ENCODE measurements at places on chromosomes 11 and 22.
A peak's percentile ranks its signal among the peaks of the same experiment; 100 is the strongest.

DNA sequence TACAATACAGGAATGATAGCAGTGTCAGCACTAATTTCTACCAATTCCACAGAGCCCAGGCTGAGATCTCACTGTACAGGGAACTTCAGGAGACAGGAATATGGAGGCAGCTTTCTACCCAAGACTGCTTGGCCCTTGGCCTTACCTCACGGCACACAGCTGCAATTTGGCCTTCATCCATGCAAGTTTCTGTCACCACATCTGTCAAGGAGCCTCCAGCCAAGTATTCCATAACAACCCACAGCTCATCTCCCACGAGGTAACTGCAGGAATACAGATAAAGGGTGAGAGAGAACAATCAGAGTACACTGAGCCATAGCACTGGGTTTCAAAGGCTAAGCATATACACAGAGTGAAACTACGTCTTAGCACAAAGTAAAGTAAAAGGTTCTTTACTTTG, 39.0 kb upstream of the GDPD4 start:
- DNase-seq: no peak

DNA sequence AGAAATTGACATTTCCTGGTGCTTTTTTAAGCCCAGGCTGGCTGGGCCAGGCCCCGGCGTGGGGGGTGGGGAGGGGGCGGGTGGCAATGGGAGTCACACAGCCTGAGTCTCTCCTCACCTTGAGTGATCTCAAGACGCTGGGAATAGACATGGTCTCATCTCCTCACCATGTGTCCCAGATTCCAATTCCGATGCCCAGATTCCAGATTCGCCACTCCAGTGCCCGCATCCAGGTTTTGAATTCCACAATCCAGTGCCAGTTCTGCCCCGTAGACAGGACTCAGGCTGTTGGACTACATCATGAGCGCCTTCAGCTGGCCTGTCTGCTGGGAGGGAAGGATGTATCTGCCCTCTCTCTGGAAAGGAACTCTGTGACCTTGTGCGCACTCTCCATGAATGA, 19.1 kb downstream of the KCNC1 start:
- DNase-seq: no peak

DNA sequence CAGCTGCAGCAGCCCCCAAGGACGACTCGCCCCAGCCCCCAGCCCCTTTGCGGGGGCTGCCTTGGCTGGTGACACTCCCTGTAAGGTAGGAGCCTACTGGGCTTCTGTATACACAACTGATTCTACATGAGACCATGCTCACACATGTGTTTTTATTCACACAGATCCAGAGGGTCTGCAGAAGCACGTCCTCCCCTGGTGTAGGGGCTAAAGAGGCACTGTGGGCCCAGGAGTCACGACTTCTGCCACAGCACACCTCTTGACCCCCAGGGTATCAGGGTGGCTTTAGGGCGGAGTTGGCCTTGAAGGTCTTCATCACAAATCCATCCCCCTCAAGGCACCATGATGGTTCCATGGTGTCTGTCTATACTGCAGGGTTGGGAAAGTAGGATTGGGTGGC, 931.2 kb downstream of the TBC1D22A start:
- DNase-seq: no peak

DNA sequence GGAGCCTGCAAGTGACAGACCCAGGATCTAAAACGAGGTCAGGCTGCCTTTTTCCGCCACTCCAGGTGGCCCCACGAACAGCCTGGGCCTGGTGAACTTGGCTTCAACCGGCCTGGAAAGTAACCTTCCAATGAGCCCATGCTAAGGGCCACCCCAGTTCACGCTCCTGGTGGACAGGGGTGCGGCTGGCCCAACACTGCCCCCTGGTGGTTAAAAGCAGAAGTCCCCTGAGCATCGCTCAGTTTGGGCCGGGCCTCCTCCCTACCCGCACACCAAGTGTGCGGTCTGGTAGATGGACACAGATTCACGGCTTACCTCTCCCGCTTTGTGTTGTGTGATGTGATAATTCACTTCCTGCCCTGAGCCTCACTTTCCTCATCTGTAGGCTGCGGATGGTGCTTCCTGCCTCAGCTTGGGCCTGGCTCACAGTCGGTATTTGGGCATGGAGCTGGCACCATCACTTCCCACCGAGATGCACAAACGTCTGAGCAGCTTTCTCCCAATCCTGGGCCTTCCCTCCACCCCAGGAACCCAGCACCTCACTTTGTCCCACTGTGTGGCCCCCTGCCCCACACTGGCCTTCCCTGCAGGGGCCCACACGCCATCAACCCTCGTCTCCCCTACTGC, 13.7 kb upstream of the SEC14L3 start:
- peak; percentile 31 for DNase-seq

DNA sequence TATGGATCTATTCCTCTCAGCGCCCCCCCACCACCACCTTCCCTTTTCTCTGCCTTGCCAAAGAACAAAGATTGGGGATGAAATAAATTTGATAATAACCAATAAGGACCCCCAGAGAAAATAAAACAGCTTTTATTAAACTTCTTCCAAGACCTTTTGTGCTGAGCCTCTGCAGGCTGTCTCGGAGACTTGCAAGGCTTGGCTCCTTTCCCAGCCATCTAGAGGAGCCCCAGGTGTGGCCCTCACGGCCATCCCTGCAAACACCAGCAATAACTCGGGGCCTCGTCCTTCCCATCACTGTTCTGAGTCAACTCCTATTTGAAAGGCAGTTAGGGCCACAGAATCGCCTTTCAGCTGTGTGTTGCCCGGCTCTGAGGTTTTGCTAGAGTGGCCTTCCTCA, 51.2 kb upstream of the LMO1 start:
- no peak for DNase-seq

DNA sequence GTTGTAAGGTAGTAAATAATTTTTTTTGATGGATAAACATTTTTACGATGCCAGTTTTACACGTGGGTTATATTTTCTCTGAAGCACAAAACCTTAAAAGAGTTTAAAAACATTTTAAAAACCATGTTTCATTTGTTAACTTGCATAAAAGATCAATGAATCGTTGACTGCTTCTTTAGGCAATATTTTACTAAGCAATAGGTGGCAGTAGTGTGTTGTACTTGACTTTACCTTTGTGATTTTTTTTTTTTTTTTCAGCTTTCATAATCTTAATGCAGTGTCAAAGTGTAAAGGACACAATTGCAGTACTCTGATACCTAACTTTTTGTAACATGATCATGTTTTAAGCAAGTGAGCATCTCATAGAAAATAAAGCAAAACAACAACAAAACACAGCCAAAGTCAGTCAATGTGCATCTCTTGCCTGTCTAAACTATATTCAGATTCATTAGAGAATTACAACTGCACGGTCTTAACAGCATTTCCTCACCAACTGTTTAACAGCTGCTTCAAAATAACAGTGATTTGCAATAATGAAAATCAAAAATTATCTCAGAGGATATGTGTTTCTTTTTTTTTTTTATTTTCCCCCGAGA, 27.7 kb downstream of the DNAJC24 start:
- peak; percentile 8 for DNase-seq

DNA sequence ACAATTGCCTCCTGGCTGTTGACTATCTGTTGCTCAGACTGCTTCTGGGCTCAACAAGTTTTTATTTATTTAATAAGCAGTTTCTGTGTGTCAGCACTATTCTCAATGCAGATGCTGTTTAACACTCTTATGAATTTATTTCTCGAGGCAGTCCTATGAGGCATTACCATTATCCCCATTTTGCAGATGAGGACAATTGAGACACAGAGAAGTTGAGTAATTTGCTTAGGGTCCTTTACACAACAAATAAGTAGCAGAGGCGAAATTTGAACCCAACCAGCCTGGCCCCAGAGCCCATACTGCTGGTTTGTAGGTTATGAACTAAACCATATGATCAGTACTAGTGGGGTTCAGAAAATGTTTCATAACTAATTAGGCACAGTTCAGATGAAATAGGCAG, 58.7 kb downstream of the APIP start:
- DNase-seq: no peak

GRCh38 chr11:45205978-45206377, 59.5 kb downstream of the PRDM11 start:
- no peak for DNase-seq

DNA sequence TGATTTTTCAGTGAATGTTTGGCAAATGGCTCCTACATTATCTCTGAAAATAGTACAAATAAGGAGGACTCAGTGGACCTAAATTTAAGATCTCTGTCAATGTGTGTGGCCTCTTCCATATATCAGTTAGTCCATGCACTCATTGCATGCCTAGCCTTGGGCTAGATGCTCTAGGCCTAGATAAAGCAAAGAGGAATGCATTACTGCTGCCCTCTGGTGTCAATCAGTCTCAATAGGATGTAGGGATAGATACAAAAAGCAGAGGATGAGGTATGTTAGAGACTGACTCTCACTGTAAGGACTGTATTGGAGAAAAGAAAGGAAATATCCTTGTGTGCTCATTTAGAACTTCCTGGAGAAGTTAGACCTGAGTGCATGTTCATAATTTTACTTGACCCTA, 42.0 kb downstream of the MS4A2 start:
- DNase-seq: no peak

DNA sequence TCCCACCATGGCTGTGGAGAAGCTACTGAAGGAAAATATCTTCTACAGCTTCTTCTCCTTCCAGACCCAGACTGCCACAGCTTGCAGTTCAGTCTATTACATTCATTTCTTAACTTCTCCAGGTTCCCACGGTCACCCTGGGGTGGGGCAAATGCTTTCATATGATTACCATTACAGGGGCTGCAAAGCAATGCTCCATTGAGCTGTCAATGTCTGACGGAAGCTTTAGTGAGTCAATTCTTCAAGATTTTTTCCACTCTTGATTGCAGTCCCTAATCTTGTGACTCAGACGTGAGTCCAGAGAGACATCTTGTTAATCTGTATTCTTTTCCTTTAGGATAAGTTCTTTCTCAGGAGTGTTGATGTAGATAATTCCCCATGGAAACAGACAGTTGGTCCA, 233.4 kb upstream of the DDI1 start:
- peak; percentile 45 for DNase-seq

- peak; percentile 44 for DNase-seq
Measured at GRCh38 chr11:117145393-117145761, 1.3 kb downstream of the PAFAH1B2 start.

GRCh38 chr11:92330114-92330513, 105.5 kb downstream of the FAT3 start:
- DNase-seq: no peak

GRCh38 chr22:30390974-30391691, 3.9 kb upstream of the RNF215 start:
- DNase-seq: peak; percentile 56

- DNase-seq: peak; percentile 30
Measured at GRCh38 chr11:32792948-32793475, 1.4 kb downstream of the CCDC73 start.

- DNase-seq: no peak
Measured at GRCh38 chr22:27197618-27198017, 540.2 kb downstream of the MIAT start.

- DNase-seq: no peak
Measured at GRCh38 chr11:76635991-76636738, 34.4 kb downstream of the LRRC32 start.

Measured in fibroblast of skin of abdomen (primary cell).